ENCODE measurements at places on chromosomes 1 and 21.
A peak's percentile ranks its signal among the peaks of the same experiment; 100 is the strongest.

GRCh38 chr1:12177999-12178441 is 11.2 kb downstream of the TNFRSF1B start:
- peak; percentile 81 for DNase-seq

DNA sequence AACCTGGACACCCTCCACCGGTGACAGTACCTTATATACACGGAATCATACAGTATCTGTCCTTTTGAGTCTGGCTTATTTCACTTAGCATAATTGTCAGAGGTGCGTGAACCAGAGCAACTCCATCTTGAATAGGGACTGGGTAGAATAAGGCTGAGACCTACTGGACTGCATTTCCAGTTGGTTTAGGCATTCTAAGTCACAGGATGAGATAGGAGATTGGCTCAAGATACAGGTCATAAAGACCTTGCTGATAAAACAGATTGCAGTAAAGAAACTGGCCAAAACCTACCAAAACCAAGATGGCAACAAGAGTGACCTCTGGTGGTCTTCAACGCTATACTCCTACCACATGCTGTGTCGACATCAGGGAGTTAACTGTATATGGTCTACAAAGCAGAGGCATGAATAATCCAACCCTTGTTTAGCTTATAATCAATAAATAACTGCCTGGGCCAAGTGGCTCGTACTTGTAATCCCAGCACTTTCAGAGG is 1.4 kb upstream of the FDPS start:
- peak; percentile 64 for DNase-seq

GRCh38 chr1:207876131-207876530 is 34.8 kb downstream of the CD34 start:
- no peak for DNase-seq

GRCh38 chr1:23590058-23590783 is 30.9 kb upstream of the ID3 start:
- DNase-seq: no peak

DNA sequence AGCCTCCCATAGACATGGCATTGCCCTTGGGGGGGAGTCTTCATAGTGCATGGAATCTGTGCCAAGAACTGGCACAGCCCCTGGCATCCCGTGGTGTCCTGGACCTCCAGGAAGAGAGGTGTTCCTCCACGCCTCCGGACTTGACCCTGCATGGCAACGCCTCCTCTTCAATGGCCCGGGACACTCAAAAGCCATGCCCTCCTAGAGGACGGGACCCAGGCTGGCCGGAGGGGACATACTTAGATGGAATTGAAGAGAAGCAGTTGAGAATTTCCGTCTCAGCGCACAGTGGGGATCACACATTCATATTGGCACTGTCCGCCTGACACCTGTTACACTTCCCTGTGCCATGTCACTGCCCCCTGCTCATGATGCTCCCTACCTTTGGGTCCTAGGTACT is 38.4 kb upstream of the TENT5C start:
- DNase-seq: no peak

DNA sequence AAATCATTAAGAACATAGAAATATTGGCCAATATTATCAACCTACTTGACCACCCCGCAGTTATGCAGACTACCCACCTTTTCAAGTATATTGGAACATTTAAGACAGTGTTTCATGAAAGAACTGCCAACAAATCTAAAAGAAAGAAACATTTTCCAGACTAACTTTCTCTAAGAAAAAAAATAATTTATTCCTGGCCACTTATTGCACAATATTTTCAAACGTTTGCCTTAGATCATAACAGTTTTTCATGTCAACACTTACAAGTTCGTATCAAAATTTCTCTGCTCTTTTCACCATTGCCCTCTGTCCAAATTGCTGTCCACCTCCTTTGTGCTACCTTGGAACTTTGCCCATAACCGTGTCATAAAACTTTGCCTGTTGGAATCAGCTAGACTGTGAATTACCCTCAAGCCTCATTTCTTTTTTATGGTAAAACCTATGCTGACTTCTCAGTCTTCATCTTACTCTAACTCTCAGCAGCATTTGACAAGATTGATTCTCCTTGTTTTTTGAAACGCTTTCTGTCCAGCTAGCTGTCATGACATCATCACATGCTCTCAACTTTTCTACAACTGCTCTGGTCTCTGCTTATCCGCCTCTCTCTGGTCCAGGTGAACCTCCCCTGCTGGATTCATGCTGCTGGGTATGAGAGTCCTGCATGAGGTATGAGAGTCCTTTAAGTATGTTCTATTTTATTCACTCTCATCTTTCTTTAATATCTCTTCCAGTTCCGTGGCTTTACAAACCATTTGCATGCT is 92.8 kb upstream of the CHRM3 start:
- DNase-seq: no peak

- DNase-seq: no peak
Measured at GRCh38 chr21:31184459-31184858, 146.2 kb upstream of the KRTAP19-8 start.

GRCh38 chr1:29632806-29633615 is 396.7 kb downstream of the PTPRU start:
- no peak for DNase-seq

DNA sequence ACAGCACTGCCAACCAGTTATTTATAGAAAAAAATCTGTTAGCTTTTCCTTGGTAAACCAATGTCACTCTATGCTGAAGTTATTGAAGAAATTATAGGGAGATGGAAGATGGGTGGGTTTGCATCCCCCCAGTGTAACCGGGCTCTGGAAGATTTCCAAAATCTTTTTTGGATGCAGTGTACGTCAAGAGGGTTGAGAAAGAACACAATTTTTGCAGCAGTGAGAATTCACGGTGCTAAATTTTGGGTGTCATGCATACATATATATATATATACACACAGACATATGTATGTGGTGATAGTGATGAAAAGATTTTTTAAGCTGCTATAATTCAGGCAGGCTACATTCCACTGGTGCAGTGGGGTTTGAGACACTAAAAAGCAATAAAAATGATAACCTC is 91.4 kb upstream of the MAGI3 start:
- no peak for DNase-seq

DNA sequence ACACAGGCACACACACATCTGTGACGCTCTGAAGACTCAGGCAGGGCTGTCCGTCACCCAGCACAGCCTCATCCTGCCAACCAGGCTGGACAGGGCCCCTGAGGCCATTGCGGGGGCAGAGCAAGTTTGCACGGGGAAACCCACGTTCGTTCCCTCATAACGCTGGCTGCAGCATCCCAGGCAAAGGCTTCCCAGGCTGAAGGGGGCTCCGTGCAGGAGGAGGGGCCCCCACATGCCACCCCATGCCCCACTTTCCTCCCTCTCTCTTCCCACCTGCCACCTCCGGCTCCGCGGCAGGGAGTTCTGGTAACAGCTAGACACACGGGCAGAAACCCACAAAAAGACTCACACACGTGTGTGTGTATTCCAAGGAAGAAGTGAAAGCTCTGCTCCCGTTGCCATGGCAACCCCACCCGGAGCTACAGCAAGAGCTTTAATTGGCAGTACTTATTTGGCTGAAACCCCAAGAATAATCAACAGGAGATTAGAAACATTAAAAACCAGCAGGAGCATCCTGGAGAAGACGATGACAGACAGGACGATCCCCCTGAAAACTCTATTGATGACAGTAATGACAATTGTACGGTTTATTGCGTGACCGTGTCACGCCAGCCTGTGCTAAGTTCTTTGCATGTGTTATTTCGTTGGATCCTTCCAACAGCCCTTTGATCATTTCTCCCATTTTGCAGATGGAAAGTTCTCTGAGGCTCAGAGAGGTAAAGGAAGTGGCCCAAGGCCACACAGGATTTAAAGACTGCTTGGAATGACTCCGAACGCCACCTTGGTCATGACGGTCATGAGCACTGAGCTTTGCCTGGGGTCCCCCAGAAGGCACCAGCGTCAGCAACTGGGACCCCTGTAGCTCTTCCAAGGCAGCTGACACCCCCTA is 247.1 kb downstream of the NPHP4 start:
- DNase-seq: peak; percentile 35

- DNase-seq: no peak
Measured at GRCh38 chr1:46394108-46394871, at the start of gene FAAH. Gene FAAH, plus strand, starts transcription at chr1:46394317. Its CDS starts 32 bp downstream, at chr1:46394349.

DNA sequence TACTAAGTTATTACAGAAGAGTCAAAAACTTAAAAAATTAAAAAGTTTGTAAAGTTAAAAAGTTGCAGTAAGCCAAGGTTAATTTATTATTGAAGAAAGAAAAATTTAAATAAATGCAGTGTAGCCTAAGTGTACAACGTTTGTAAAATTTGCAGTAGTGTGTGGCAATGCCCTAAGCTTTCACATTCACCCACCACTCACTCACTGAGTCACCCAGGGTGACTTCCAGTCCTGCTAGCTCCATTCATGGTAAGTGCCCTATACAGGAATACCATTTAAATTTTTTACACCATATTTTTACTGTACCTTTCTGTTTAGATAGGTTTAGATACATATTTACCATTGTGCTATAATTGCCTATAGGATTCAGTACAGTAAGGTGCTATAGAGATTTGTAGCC is 88.6 kb downstream of the CTH start:
- no peak for DNase-seq

DNA sequence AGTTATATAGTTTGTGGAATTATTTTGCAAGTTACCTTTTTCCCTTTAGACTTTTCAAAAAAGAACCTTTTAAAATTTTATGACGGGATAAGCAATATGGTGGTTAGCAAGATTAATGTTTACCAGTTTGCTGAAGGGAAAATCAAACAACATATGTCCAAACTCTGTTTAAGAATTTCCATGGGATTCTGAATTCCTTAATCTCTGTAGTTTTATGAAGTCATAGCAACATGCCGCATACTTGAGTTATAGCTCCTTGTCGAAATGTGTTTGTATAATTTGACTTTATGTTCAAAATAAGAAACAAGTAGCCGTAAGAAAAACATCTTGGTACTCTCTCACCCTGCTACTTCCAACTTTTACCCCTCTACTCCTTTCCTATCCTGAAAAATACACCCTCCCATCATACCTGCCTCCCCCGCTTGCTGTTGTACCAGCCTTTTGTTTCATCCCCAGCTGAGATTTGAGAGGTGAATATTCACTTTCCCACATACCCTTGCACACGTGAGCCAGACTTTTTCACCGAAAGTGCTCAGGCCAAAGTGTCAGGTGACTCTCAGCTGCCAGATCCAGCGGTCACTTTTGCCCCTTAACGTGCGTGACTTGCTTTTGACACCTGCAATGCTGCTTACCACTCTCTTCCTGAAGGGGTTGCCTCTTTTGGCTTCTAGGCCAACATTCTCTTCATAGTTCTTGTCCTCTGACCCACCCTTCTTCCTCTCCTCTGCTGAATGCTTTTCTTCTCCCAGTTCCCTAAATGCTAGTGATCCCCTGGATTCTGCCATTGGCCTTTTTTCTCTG is 83.5 kb upstream of the ZNF326 start:
- DNase-seq: no peak

GRCh38 chr1:236391008-236391407 is 3.1 kb upstream of the EDARADD start:
- DNase-seq: no peak

DNA sequence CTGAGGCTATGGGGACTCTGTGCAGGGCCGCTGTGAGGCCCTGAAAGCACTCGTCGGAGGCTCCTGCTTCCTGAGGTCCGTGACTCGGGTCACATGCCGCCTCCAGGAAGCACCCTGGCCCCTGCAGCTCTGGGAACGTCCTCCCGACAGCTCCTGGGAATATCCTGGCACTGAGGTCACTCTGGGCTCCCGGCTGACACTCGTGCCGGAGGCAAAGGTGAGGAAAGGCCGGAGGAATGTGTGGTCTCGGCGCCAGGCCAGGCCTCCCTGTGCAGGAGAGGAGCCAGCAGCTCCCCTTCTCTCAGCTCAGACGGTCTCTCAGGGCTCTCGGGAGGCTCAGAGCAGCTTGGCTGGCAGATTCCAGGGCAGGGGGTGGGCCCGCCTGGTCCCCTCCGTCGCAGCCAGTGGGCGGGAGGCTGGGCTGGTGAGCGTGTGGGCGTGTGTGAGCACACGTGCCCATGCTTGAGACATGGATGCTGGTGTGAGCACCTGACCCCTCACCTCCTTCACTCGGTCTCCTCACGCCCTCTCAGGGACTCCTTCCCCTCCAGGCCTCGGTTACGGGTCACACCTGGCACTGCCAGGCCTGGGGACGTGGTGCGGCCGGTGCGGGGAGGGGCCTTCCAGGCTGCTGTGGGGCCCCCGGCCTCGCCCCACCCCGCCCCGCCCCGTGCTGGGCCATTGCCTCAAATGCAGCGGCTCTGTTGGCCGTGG is 5.5 kb upstream of the RNF223 start:
- peak; percentile 97 for DNase-seq

DNA sequence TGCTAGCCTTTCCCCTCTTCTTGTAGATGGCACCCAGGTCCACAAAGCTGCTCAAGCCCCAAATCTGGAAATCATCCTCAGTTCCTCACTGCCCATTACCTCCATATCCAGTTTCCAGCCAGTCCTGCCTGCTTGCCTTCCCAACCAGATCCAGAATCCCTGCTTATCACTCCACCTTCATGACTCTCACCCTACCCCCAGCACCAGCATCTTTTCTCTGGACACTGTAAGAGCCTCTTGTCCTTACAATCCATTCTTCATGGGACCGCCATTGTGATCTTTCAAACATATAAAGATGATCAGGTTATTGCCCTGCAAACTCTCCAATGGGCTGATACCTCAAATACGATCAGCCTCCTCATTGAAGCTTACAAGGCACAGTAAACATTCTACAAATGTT is 23.5 kb upstream of the NPL start:
- DNase-seq: no peak

GRCh38 chr1:227894831-227895451 is 52.8 kb downstream of the WNT9A start:
- peak; percentile 65 for DNase-seq

GRCh38 chr21:36415375-36415774 is 30.2 kb downstream of the CHAF1B start:
- DNase-seq: no peak

DNA sequence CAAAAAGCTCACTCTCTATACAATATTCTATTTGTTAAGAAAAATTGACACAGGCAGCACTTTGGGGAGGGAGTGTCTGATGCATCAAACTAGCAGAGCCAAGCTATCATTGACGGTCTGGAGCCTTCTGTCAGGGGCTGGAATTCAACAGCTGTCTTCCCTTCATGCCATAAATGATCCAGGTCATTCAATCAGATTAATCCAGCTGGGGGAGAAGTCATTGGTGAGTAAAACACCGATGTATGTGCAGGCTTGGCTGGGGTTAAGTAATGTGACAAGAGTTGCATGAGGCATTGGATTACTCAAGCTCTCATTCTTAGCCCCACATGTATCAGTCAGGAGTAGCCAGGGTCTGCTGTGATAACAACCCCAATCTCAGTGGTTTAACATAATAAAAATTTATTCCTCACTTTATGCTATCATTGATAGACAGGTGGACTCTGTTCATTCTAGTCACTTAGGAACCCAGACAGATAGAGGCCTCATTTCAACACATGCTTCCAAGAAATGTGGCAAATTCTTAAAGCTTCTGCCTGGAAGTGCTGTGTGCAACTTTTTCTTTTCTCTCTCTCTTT is 118.1 kb upstream of the GADD45A start:
- DNase-seq: peak; percentile 17
